ENCODE measurements at places on chromosomes 16 and 17. TPM values are rescaled to one million over a fixed set of nuclear protein-coding genes. Genes with fewer than 3 reads are reported as not detected.

Gene CA7
- not detected for total RNA-seq

Gene PTGES3L
- total RNA-seq: 0.11 TPM

Gene ASB16
- not detected for total RNA-seq

Gene SPIRE2
- total RNA-seq: 13.3 TPM

Gene ZFPM1
- total RNA-seq: 2.2 TPM

Gene CACNA1H
- total RNA-seq: 7.5 TPM

Gene CSH1
- not detected for total RNA-seq

Gene GNGT2
- total RNA-seq: 22.5 TPM

Gene NACA2
- total RNA-seq: not detected

Gene SMIM36
- not detected for total RNA-seq

Gene MT1E
- total RNA-seq: 546 TPM

Gene CDH11
- 20.9 TPM for total RNA-seq

DNA sequence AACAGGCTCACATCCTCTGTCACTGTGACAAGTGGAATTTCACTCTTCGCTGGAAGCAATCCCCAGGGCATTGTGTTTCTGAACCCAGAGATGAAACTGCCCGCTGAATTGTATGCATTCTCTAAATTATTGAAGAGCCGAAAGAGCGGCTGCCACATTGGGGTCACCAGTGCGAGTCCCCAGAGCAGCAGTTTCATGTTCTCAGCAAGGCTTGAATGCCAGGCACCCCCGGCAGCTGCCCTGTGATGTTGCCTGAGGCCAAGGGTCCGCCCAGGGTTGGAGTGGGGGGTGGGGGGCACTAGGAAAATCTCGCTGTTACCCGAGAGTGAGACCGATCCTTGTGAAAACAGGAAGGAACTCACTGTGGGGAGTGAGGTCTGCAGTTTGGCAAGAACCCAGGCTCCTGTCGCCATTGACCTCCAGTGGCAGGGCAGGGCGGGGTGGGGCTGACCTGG, 20.7 kb upstream of the BCAR1 start:
- DNase-seq: no peak

- DNase-seq: no peak
Observed at GRCh38 chr17:8489841-8490240, 54.2 kb downstream of the NDEL1 start.

DNA sequence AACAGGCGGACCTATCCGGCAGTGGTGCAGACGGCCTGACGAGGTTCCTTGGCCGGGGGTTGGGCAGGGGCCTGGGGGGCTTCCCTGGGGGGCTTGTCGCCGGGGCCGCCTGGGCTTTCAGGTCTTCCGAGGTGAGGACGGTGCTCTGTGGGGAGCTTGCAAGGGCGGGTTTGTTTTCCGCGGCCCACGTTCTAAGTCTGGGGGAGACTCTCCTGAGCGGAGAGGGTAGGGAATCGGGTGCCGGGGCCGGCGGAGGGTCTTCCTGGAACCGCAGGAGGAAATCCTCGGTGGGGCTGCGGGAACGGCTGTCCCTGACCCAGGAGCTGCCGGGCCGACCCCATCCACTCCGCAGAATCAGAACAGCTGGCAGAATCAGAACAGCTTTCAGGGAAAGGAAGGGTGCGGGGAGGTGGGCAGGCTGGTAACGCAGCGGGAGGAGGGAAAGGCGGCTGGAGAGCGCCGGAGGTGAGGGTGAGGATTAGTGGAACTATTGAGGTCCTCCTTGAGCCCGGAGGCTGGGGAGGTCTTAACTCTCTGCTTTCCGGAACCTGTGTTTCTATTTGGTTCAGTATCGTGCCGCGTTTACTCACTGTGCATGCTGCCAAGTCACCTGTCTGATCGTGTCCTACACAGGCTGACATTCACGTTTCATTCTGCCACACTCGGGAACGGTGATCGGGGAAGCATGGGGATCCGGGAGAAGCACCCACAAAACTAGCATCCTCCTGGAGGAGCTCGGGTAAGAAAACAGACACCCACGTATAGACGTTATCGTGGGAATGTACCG, 28.9 kb downstream of the CPSF4L start:
- peak; percentile 87 for DNase-seq

GRCh38 chr16:29310852-29311314, 95.6 kb downstream of the NPIPB11 start:
- no peak for DNase-seq

GRCh38 chr16:17471719-17472461, 1.1 kb upstream of the XYLT1 start:
- DNase-seq: no peak

DNA sequence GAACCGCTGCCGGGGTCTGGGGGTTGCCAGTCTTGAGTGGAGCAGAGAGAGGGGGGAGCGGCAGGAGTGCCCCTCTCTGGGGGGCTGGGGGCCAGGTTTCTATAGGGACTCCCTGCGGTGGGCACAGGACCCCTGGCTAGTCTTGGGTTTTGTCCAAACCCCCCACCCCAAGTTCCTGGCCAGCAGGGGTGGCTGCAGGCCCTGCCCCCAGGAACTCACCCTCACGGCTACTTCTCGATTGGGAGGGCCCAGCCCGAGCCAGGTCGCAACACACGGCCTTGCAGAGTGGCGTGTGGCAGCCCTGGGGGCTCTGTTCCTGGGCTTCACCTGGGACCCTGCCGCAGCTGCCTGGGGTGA, 601 bp downstream of the CDH15 start:
- DNase-seq: no peak

DNA sequence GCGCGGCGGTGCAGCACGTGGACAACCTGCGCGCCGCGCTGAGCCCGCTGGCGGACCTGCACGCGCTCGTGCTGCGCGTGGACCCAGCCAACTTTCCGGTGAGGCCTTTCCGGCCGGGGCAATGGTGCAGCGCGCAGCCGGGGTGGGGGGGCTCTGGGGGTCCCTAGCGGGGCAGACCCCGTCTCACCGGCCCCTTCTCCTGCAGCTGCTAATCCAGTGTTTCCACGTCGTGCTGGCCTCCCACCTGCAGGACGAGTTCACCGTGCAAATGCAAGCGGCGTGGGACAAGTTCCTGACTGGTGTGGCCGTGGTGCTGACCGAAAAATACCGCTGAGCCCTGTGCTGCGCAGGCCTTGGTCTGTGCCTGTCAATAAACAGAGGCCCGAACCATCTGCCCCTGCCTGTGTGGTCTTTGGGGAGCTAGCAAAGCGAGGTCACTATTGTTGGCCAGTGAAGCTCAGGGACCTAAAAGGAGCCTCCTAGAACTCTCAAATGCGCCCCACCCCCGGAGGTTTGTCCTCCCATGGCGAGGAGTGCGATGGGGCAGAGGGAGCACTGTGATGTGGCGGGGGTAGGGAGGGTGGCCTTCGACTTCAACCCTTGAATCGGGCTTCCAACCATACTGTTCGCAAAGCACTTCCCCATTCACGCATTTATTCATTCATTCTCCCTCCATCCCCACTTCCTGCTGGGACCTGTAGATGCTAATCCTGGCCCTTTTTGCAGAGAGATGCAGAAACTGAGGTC, 770 bp downstream of the HBM start:
- no peak for DNase-seq

GRCh38 chr16:15459791-15460190, 25.4 kb downstream of the BMERB1 start:
- no peak for DNase-seq

- DNase-seq: no peak
Observed at GRCh38 chr17:27514595-27515413, 58.6 kb downstream of the KSR1 start.

DNA sequence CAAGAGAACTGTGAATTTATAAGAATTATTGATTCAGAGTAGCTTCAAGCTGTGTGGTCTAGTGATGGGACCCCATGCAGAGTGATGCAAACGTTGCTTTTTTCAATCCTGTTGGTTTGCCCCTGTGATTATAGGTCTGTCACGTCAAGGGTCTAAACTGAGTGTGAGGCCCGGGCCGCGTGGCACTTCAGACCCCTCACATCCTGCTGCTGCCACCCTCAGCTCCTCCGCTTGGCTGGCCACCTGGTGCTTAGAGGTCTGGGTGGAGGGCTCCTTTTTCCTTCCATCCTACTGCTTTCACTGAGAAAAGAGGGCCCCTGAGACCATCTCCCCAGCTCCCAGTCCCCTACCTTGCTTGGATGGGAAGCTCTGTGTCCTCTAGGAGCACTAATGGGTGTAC, 12.0 kb downstream of the MYL4 start:
- DNase-seq: no peak

DNA sequence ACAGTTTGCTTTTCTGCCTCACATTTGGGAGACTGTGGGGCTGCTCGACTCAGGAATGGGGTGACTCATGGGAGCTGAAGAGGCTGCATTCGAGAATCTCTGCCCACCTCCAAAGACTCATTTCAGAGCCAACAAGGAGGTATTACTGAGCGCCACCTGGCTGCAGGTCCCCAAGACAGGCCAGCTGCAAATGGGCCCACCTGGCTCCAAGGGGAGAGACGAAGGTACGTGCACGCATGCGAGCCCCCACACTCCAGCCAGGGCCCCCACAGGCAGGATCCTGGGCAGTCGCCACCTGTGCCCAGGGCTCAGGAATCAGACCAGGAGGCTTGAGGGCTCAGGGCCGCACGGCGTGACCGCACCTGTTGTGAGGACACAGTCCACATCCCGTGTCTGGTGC, 6.0 kb downstream of the HAGHL start:
- DNase-seq: no peak

DNA sequence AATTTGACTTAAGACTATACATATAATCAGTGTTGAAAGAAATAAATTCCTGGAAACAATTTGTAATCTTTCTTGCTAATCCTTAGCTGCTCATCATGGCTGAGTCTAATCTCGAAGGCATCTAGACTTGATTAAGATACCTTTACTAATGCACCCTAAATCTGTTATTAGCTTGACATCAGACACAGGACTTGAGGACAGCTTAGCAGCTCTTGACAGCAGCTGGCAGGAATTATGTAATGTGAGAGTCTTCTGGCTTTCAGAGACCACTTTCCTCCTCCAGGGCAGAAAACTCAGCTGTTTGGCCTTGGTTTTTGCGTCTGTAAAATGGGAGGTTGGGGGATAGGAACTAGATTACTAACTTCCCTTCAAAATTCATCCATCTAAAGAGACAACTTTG, 7.1 kb upstream of the MPP2 start:
- no peak for DNase-seq

DNA sequence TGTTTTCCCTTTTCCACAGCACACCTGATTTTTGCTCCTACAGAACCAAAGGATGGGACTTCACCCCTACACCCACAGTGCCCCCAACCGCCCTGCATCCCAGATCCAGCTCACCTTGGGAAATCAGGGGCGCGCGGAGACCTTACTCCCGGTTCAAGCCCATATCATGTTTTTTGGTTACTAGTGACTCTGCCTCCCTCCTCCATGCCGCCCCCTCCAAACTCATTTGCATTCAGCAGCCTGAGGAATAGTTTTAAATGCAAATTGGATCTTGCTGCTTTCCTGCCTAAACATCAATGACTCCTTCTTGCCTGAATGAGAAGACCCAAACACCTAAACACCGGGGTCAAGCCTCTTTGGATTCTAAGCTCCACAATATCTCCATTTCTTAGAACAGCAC, 331.8 kb downstream of the TMEM114 start:
- DNase-seq: no peak

DNA sequence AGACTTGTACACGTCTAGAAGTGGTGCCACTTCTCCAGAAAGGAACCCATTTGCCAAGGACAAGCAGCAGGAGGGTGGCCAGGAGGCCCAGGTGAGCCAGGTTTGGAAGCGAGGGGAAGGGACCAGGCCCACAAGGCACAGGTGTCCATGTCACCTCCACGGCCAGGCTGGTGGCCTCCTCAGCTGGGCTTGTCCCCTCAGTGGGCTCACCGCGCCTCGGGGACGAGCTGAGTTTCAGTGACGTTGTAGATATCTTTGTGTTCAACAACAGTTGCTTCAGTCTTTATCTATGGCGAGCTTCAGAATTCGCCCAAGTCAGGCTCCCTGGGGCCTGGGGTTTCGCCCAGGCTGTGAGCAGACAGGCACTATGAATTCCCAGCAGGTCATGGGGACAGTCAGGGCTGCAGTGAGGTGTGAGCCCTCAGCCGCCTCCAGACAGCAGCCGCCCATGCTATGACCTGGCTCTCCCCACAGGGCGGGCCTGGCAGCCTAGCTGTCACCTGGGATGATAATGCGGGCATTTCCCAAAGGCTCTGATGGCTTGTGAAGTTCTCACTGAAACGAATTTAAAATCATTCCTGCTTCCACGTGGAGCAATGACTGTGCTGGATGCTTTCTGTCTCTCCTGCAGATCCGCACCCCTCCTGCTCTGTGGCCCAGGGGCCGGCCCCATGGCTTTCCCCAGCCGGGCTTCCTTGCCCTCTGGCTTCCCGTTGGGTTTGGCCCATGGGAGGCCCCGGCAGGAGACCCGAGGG, 89.5 kb downstream of the MRC2 start:
- DNase-seq: no peak

GRCh38 chr17:47423406-47424295, 99.9 kb downstream of the EFCAB13 start:
- DNase-seq: no peak

DNA sequence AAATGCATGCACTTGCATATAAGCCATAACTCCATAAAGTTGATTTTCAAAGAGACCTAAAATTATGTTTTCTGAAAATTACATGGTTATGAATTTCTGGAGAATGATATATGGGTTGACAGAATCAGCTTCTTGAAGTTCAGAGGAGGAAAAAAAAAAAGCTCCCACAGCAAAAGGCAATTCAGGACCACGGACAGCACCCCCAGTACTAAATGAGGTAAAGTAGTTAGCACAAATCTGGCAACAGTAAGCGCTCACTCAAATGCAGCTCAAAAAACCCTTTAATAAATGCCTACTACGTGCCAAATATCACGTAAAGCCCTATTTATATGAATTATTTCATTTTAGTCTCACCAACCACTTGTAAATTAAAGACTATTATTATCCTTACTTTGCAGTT, 135.2 kb downstream of the SHISA9 start:
- DNase-seq: no peak

GRCh38 chr16:77584205-77584859, 138.0 kb upstream of the NUDT7 start:
- peak; percentile 33 for DNase-seq

GRCh38 chr16:68091380-68092261, 6.5 kb downstream of the NFATC3 start:
- DNase-seq: no peak

DNA sequence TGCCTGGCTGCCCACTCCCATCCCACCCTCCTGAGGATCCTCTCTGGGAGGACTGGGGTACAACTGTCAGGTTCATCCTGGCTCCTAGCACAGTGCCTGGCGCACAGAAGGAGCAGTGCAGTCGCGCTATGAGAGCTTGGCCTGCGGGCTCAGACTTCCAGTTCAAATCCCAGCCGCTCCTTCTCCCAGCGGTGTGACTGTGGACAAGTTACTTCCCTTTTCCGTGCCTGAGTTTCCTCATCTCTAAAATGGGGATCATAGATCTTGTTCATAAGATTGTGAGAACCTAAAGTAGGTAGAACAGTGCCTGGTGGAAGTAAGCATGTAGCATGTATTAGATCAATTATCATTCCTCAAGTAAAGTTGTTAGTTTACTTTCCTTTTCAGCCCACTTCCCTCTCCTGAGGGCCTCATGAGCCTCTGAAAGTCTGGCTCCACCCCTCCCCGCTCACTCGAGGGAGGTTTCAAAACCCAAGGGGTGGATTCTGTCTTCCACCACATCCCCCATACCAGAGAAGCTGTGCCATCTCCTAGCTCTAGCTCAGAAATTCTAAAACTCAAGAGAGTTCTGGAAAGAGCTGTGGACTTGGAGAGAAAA, 19.9 kb upstream of the COL1A1 start:
- peak; percentile 69 for DNase-seq

GRCh38 chr16:15650698-15651171, 690 bp downstream of the NDE1 start:
- no peak for DNase-seq
